ENCODE measurements at places on chromosomes 12 and 14.

GRCh38 chr12:63090716-63091115 lies 60.3 kb downstream of the AVPR1A start:
- DNase-seq: no peak

DNA sequence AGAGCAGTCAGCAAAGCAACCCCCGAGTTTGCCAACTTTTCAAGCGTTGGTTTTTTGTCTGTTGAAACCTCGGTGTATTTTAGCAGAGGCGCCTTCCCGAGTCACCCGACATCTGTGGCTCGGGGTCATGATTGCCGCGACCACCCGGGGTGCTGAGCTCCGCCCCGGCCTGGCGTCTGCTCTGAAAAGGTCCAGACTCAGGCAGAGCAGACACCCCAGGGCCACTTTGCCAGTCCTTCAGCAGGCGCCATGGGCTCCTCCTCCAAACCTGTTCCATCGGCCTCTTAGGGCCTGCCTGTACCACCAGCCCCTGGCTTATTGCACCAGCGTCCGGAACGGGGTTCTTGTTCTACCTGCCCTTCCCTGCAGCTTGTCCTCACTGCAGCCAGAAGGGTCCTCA lies 19.1 kb downstream of the ANKRD9 start:
- DNase-seq: no peak

GRCh38 chr12:93107514-93108312 lies 178.6 kb upstream of the EEA1 start:
- no peak for DNase-seq

DNA sequence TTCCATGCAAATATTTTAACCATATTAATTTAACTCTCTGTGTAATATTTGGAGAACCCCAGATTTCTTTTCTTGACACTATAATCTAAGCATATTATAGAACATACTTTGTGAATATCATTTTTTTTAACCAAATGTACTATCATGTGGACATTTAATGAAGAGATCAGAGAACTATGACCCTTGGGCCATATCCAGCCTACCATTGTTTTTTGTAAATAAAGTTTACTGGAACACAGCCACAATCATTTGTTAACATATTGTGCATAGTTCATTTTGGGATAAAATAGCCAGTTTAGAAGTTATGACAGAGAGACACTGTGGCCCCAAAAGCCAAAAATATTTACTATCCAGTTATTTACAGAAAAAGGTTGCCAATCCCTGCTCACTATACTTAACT lies 338.2 kb downstream of the TMEM117 start:
- DNase-seq: no peak

GRCh38 chr12:24649209-24649608 lies 299.7 kb downstream of the BCAT1 start:
- no peak for DNase-seq

DNA sequence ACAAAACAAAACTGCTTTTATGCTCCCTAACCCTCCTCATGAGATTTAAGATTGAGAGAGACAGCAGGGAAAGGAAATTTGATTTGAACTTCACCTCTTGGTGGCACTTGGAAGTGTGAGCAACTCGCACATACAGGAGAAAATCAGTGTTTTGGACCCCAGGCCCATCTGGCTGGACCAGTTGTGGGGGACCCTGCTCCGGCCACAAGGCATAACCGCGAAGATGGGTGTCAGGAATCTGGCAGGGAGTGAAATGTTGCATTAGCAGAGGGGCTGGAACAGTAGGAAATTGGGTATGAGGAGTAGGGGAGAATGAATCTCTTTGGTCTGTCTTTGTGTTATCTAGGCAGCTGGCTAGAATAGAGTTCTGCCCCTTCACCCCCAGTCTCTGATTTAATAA lies 1.2 kb downstream of the CIROP start:
- no peak for DNase-seq

DNA sequence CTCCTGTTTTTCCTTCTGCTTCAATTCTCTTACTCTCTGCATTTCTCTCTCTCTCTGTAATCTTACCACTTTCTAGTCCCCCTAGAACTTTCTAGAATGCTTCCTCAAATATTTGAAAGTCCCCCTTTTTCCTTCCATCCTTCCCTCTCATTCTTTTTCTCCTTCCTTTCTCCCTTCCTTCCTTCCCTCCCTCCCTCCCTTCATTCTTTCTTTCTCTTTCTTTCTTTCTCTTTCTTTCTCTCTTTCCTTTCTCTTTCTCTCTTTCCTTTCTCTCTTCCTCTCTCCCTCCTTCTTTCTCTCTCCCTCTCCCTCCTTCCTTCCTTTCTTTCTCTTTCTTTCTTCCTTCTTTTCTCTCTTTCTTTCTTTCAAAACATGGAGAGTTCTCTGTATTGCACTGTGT lies 201.4 kb upstream of the IGF1 start:
- DNase-seq: no peak

DNA sequence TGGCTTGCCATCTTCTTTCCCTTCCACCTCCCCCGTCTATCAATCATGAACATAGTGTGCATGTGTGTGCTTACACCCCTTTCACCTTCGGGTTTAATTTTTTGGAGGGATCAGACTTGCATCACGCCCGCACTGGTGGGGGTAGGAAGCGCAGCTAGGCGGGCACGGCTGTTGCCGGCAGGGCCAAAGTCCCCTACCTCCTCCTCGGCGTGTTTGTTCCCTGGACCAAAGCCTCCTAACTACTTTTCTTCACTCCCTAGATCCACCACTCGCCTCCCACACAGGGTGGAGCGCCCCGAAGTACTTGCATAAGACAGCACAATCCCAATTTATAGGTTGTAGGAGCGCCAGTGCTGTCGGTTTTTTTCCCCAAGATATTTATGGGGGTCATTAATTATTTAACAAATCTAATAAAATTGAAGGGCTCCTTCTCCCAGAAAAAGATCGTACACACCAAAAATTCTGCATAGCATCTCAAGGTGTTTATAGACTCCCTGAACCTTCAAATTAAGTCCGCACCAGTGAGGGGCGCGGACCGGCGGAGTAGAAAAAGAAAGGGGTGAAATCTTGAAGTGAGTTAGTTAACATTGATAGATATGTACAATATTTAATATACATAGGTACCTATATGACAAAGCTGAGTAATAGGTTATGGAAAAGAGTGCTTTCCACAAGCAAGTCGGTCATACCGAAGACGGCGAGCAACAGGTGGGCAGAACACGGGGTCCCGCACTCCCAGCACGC lies 717 bp downstream of the PKP2 start:
- DNase-seq: no peak

GRCh38 chr14:49865431-49865859 lies 12.9 kb upstream of the NEMF start:
- no peak for DNase-seq

Data from foreskin keratinocyte (primary cell).